Transverse colon (tissue), 4 donors: ENCODE measurements at places on chromosomes 5 and 9. TPM values are rescaled to one million over a fixed set of nuclear protein-coding genes. Genes with fewer than 3 reads are reported as not detected.

SLIT3 gene
- total RNA-seq = 60.5 TPM

DNA sequence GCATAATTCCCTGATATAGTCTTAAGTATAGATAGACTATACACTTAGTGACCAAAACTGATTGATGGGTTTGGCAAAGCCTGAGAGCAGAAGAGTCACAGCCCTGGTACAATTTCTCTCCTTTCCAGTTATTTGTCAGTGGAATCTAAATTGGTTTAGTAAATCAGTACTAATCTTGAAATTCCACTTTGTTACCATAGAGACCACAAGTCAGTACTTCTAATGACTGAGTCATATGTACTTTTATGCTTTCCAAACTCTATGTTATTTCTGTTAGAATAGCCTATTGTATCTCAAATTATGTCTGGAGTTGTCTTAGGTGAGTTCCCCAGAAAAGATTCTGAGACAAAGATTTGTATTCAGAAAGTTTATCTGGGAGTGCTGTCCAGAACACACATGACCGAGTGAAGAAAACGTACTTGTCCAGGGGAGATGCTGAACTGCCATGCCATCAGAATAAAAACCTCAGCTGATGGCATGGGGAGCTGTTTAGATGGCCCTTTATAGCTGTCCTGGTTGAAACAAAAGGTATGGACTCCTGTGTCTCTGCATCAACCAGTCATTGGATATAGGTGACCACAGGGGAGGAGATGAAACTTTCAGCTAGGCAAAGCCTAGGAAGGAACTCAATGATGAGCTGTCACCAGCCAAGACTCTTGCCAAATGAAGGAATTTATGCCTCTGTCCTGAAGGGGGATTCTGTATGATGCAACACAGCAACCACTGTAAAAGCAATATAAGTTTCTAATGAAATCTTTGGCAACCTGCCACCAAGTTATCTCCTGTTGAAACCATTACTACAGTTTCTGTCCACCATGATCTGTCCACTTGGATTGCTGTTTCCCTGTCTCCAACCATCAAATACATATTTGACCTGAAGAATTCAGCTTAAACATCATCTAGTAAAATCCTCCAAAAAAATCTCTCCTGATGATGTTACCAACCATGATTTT lies 18.0 kb upstream of the SMC2 start:
- no peak for DNase-seq

GRCh38 chr5:57863661-57864060 lies 381.1 kb upstream of the ACTBL2 start:
- no peak for DNase-seq

GRCh38 chr9:97666907-97667686 lies 30.0 kb downstream of the XPA start:
- no peak for DNase-seq

BNC2 gene
- total RNA-seq = 55.4 TPM

- DNase-seq = no peak
These were observed 143.5 kb upstream of the C6 start for GRCh38 chr5:41356786-41357185.

RPS23 gene
- total RNA-seq = 590 TPM

LRRC19 gene
- 31.0 TPM for total RNA-seq
